ENCODE measurements at places on chromosomes 3 and 15.

DNA sequence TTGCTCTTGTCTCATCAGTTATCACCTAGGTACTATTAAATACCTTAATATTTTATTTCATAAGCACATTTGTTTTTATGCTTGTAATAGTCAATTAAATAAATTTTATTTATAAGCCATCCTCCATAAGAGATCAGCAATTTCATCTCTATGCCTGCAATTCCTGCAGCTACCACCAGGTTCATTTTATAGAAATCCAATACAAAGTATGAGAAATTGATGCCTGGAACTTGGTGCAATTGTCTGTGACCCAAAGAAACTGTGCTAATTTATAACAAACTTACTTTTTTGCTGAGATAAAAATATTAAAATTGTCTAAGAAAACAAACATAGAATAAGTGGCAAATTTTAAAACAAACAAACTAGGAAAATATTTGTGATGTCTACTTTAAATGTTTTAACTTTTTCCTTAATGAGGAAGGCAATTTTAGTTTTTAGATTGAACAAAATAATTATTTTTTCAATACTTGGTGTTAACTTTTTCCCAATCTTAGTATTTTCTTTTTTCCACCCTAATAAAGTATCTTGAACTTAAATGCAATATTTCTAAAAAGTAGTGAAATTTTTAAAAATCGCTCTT lies 1026.6 kb downstream of the ROBO1 start:
- DNase-seq = no peak

DNA sequence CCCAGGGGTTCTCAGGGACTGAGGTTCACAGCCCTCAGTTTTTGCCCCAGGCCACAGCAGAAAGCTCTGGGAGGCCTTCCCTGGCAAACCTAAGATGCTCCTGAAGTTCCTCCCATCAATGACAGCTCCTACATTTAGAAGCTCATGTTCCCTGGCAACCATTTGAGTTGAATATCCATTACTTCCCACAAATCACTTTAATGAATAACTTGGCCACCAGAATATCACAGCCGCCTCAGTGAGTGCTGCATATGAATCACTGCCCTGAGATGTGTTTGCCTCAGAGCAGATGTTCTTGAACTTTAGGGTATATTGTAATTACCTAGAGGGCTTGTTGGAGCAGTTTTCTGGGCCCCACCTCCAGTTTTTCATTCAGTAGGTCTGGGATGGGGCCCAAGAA lies 27.4 kb downstream of the SLCO2A1 start:
- no peak for DNase-seq

DNA sequence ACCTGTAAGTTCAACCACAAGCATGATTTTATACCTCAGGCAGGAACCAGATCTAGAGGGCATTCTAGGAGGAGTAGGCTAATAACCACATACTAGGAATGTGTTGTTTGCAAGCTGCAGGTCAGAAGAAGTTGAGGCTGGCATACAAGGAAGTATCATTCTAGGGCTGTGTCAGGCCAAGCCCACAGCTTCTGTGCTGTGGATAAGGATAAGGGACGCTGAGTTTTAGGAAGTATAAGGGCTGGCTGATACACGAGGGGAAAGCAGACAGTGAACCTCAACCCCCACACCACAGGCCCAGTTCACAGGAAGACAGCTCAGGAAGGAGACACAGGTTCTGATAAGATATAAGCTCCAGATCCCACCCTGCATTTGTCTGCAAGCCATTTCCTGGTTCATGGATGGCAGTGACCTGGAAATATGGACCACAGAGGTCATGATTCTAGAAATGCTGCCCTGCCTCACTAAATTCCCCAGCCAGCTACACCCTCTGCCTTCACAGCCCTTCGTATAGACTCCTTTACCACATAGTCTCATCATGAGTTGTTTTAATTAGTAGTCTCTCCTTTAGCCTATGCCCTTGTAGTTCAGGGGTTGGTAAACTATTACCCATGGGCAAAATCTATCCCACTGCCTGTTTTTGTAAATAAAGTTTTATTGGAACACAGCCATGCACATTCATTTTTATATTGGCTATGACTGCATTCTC lies 260.7 kb downstream of the OPA1 start:
- DNase-seq = no peak

GRCh38 chr15:68935400-68935937 lies 5.1 kb downstream of the SPESP1 start:
- no peak for DNase-seq

- DNase-seq = no peak
Observed at GRCh38 chr3:195209847-195210265, 61.1 kb downstream of the XXYLT1 start.

DNA sequence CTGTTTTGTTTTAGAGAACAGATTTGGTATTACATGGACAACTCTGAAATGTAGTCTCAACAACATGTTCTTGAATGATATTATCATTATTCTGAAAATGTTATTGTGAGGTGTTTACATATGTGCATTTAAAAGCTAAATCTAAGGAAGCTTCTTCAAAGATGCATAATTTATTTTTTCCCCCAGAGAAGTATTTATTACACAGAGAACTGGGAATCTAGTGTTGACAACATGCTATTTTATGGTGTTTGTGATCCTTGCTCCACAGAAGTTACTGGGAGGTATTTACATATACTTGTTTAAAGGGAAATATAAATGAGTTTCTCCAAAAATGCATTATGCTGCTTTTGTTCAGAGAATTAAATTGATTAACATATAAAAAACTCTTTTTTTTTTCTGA lies 18.3 kb upstream of the TUBGCP5 start:
- DNase-seq = no peak

- DNase-seq = no peak
Observed at GRCh38 chr3:69181592-69182211, 59.3 kb upstream of the LMOD3 start.

DNA sequence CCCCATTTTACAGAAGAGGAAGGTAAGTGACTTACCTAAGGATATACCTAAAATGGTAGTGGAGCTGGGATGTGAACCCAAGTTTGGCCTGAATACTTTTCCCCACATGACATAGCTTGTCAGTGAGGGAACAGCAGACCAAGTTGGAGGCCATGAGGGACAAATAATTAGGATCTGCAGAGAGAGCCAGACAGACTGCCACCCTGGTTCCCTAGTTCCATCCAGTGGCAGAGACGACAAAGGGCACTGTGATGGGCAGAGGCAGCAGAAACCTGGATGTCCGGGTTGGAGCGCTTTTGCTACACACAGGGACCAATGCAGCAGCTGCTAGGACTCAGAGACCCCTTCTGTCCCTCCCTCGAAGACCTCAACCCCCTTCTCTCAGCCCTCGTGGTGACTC lies 1.2 kb downstream of the CPLX3 start:
- DNase-seq = no peak

- no peak for DNase-seq
Observed at GRCh38 chr3:3081381-3082233, 28.6 kb downstream of the IL5RA start.

- no peak for DNase-seq
Observed at GRCh38 chr3:19543212-19543841, 390.7 kb downstream of the EFHB start.

GRCh38 chr15:42156243-42156922 lies at the start of gene PLA2G4F:
PLA2G4F (minus strand) TSS chr15:42156636; CDS start chr15:42156549, 87 bp downstream.
- no peak for DNase-seq

- no peak for DNase-seq
Observed at GRCh38 chr3:194489736-194490612, 3.2 kb upstream of the ATP13A3 start.
